ENCODE measurements at places on chromosomes 2 and 18. TPM values are rescaled to one million over a fixed set of nuclear protein-coding genes. Genes with fewer than 3 reads are reported as not detected.

Gene SERTAD2
- 26.8 TPM for polyA plus RNA-seq

Gene DIS3L2
- 31.2 TPM for polyA plus RNA-seq

Gene MRPS5
- 63.9 TPM for polyA plus RNA-seq

Gene TSPYL6
- polyA plus RNA-seq: not detected

Gene C2orf66
- 0.44 TPM for polyA plus RNA-seq

Gene NAT8
- 29.0 TPM for polyA plus RNA-seq

Gene IL1F10
- polyA plus RNA-seq: not detected

Gene HOXD1
- 7.8 TPM for polyA plus RNA-seq

Gene REEP1
- 3.4 TPM for polyA plus RNA-seq

Gene ASB1
- polyA plus RNA-seq: 31.0 TPM

Gene NEU2
- polyA plus RNA-seq: not detected

Gene LAMA1
- polyA plus RNA-seq: 62.5 TPM
